ENCODE measurements at places on chromosomes 5 and 9. TPM values are rescaled to one million over a fixed set of nuclear protein-coding genes. Genes with fewer than 3 reads are reported as not detected.

GRCh38 chr9:112115109-112115508 is 60.0 kb downstream of the SUSD1 start:
- no peak for DNase-seq

DNA sequence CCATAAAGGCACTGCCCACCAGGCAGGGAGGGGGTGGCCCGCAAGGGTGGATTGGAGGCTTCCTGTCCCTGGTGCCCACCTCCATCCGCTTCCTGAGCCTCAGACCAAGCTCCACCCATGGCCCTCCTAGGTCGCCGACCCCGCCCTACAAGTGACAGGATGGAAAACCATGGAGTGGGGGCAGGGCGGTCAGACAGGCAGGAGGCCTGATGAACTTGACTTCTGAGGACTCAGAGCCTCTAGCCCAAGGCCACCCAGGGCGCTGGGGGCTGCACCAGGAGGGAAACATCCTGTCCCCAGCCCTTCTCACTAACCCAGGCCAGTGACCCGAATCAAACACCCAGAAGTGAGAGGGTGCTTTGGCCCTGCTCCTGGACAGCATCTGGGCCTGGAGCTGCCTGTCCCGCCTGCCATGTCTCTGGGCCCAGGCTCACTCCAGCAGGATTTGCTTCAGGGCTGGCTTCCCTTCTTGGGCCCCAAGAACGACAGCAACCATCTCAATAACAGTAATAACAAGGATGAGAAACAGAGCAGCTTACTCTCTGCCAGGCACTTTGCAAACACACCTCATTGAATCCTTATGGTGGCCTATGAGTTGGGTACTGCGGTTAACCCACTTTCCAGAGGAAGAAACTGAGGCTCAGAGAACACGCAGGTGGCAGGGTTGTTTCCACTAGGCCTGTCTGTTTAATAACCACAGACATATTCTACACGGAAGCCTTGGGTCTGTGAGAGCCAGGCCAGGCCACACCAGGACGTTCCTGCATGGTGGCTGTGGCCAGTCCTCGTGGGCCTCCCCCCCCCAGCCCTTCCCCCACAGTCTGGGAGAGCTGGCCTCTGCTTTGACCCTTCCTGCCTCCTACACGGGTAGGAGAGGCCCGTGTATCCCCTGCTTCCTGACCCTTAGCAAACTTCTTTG is 4.4 kb upstream of the ST6GALNAC6 start:
- DNase-seq = no peak

- peak; percentile 52 for DNase-seq
These were observed 6.1 kb upstream of the DPM2 start for GRCh38 chr9:127943731-127944144.

DNA sequence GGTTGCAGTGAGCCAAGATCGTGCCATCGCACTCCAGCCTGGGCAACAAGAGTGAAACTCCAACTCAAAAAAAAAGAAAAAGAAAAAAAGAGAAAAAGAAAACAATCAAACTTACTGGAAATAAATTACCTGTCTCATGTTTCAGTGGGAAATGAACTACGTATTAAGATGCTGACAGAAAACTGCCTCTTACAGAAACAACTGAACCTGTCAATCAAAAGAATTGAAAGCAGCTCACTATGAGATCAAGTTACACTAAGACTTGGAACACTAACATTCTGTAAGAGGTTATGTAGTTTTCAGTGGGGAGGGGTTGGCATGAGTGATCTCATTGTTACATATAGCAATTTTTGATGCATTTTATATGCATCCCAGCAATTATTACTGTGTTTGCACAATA is 64.4 kb upstream of the SPATA31E1 start:
- DNase-seq = no peak

DNA sequence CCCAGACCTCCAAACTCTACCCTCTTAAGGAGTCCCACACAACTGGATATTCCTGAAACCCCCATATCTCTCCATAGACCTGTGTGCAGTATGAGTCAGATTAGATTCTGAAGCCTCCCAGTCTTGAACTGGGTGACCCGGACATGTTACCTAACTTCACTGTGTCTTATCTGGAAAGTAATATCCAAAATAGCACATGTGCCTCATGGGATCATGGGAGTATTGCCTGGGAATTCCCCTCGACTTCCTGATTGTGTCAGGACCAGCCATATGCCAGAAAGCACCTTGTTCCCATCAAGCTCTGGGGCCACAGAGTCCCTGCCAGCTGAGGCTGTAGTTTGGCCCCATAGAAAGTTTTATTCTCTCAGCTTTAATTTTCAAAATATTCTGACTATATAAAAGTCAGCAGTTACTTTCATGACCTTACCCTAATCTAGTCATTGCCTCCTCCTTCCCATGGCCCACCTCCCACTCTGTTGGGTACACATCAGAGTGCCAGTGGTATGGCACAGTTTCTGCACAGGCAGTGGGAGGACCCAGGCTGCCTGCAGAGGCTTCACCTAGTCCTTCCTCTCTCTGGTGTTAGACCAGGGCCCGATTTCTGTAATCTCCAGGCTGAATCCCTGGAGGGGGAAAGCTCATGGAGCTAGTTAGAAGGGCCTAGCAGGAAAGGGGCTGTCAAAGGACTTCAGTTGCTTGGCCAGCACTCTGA is 19.5 kb upstream of the B4GALT1 start:
- no peak for DNase-seq

GRCh38 chr9:127838375-127839078 is 15.9 kb downstream of the ENG start:
- DNase-seq = no peak

- DNase-seq = no peak
These were observed 47.8 kb upstream of the JADE2 start for GRCh38 chr5:134477462-134478245.

GRCh38 chr5:34841816-34842215 is 2.9 kb downstream of the TTC23L start:
- no peak for DNase-seq

ERCC8 gene
- polyA plus RNA-seq = 21.5 TPM

SPEF2 gene
- polyA plus RNA-seq = 52.5 TPM

SOWAHA gene
- not detected for polyA plus RNA-seq

Data from right lung (tissue), 10 donors.